ENCODE measurements at places on chromosomes 7 and 10.

- DNase-seq = no peak
Observed at GRCh38 chr10:21308946-21309345, 216.5 kb downstream of the SKIDA1 start.

DNA sequence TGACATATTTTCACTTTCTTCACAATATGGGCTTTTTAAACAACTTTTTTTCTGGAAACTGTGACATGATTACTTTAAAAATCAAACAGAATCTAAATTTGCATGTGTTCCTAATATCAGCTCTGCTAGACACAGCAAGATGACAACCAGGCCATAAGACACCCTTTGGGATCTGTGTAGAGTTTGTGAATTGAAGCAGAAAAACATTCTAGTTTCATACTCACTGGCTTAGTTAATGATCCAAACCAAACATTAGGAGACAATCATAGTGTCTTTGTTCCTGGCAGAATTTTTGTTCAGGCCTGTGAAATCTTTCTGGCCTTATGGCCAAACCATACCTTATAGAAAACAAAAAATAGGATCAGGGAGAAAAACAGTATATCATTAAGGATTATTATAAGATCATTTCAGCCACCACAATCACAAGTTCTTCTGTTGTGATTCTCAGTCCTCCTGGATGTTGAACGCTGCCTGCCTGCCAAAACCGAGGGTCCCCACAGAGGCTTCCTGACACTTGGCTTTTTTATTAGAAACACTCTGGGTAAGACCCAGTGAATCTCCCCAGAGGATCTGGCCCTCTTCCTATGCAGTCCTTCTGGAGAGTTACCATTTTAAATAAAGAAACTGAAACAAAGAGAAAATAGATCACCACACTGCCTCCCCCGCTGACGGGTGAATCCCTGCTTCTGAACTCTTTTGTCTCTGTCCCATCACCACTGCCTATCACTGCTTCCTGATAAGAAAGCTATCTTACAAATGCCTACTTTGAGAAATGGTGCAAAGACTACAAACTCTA, 79.2 kb upstream of the PPP1R3C start:
- no peak for DNase-seq

GRCh38 chr10:102347236-102347828, 48.2 kb upstream of the NFKB2 start:
- no peak for DNase-seq

DNA sequence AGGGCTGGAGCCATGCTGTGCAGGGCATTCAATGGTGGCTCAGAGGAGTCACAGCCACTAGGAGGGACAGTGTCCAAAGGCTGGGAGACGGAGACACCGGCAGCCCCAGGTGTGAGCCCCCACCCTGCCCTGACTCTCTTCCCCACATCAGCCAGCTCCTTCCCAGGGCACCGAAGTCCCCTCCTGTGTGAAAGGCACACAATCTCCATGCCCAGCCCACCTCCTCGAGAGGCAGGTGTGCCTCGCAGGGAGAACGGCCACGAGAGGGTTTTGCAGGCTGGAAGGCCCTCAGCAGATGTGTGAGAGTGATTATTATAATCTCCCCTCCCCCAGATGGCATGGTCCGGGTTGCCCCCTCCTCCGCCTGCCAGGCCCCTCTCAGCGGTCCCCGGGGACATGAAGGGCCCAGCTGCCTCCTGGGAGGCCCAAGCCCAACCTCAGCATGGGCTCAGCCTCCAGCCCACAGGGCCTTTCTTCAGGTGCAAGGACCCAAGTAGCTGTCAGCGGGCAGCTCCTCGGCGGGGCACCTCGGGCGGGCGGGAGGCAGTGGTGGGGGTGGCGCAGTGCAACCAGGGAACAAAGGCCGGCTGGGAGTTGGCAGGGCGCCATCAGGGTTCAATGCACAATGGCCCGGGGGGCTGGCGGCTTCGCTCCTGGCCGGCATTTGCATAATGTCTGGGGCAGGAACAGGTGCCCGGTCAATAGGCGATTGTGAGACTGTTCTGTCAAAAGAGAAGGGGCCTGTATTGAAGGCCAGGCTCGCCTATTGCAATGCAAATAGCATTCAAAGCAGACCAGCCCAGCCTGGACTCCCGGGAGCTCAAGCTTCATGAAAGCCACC, 155.3 kb upstream of the ZMIZ1 start:
- DNase-seq = peak; percentile 97

DNA sequence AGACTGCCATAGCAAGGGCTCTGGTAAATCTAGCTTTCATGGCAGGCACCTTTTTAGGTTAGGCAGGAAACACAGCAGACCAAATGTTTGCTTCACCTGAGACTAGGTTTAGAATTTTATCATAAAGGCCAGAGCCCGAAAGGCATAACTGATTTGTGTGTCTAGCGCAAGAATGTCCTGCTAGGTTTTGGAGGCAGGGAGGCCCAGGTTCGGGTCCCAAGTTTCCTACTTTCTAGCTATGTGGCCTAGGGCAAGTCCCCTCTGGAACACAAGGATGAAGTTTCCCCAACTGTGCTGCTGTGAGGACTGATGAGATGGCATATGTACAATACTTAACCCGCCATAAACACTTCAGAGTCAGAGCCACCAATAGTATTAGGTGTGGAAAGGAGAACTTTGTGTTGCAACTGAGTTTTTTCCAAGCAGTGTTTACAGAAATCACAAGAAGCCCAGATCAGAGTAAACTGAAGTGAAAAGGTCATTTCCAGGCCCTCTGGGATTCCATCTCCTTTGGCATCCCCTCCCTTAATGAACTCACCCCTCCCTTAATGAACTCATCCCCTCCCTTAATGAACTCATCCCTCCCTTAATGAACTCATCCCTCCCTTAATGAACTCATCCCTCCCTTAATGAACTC, 244.9 kb downstream of the SKAP2 start:
- DNase-seq = no peak

DNA sequence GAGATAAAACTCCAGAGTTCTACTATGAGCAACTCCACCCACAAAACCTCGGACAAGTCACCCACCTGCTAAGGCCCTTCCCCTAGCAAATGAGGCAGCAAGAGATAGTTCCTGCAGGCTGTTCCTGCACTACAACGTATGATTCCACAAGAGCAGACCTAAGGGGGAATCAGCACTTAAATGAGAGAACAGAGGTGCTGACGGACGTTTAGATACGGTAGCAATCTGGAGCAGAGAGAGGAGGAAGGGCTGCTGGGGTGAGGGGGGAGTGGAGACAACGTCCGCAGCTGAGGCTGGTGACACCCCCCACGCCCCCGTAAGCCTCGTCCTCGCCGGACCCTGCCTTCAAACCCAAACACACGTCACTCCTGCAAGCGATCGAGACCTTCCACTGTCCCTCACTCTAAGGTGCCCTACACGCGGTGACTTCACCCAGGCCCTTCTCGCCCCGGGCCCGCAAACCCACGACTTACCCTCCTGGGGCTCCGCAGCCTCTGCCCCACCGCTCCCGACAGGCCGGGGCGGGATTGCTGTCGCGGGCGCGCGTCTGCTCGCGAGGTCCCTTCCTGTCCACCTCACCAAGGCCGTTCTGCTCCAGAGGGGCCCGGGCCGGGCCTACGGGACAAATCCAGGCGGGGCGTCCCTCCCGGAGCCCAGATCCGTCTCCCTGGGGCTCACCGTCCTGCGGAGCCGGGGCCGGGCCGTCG, 635 bp downstream of the ZNF12 start:
- no peak for DNase-seq

DNA sequence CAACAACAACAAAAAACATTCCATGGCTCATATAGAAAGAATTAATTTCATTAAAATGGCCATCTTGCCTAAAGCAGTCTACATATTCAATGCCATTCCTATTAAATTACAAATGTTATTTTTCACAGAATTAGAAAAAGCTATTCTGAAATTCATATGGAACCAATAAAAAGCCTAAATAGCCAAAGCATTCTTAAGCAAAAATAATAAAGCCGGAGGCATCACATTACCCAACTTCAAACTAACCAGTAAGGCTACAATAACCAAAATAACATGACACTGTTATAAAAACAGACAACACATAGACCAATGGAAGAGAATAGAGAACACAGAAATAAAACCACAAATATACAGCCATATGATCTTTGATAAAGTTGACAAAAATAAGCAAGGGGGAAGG, 330.4 kb downstream of the KIF20B start:
- no peak for DNase-seq

DNA sequence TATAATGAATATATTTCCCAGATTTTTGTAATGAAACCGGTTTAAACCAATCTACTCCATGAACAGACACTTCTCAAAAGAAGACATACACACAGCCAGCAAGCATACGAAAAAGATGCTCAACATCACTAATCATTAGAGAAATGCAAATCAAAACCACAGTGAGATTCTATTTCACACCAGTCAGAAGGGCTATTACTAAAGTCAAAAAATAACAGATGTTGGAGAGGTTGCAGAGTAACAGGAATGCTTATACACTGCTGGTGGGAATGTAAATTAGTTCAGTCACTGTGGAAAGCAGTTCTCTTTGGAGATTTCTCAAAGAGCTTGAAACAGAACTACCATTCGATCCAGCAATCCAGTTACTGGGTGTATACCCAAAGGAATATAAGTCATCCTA, 240.7 kb downstream of the TSPAN12 start:
- DNase-seq = no peak

DNA sequence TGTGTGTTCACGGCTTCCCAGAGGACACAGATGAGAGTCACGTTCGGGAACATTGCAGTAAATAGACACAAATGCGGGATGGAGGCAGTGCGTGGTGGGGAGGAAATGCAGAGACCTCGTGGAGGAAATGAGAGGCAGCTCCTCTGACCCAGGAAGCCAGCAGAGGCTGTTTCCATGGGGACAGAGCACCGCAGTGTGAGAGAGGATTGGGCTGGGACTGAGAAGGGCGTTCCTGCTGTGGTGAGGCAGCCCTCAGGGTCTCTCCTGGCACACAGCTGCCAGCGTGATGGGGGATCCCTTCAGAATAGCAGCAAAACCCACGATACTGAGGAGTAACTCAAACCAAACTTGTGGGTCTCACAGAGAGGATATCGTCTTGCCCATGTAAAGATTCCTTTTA, 21.7 kb upstream of the BHLHA15 start:
- no peak for DNase-seq

DNA sequence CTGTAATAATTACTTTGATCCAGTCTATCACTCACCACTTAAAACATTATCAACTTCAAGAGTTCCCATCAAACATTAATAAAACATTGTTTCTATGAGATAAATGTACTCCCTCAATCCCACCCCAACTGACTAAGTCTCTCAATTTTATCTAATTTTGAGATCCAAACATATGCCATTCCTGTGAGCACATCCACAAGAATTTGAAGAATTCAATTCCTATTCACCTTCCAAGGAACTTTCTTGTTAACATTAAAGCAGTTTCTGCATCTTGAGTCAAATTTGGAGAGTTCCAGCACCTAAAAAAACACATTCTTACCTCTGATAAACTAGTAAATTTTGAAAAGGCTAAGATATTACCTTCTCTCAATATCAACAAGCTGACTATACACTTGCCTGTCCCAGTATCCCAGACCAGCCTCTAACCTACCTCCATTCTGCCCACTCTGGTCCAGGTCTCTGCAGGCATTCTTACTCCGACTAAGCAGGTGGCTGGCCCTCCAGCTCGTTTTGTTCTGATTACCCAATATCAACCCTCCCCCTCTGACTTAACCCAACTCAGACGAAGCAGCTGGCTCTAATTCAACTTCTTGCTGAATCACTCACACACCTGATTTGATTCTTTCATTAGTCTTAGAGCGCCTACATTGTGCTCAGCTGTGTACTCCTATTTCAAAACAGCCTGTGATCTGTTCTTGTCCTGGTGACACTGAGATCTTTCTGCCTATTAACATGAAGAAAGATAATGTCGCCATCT, 275.2 kb downstream of the IPMK start:
- DNase-seq = no peak

DNA sequence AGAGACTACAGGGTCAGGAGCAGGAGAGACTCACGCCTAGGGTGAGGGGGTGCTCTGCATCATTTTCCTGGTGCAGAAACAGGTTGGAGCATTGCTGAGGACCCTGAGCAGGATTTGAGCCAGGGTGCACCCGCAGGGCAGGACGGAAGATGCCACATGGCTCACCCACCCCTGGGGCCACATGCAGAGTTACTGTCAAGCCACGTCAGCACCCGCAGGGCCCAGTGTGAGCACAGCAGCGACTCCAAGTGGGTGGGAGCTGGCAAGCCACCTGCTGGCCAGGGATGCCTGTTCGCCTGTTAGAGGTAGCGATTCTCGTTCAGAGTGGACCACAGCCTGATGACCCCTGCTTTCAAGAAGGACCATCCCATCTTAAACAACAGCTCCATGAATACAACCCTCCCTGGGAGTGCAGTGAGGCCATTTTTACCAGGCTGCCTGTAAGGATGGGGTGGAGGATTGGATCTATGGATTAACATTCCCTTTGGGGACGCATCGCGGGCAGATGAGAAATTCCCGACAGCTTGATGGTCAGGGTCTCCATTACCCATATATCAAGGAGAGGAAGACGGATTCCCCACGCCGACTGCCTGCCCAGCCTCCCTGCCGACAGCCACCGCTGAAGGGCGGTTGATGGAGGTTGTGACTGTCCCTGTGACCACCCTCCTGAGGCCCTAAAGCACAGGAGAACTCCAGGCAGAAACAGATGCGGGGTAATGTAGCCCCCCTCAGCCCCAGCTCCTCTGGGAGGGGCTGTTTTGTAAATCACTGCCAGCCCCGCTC, 101.1 kb upstream of the RET start:
- DNase-seq = no peak

GRCh38 chr10:110723224-110723891, 79.2 kb downstream of the RBM20 start:
- no peak for DNase-seq

- DNase-seq = no peak
Observed at GRCh38 chr7:107017965-107018719, 26.4 kb upstream of the PRKAR2B start.

- no peak for DNase-seq
Observed at GRCh38 chr10:45442251-45442650, 68.2 kb downstream of the ALOX5 start.

DNA sequence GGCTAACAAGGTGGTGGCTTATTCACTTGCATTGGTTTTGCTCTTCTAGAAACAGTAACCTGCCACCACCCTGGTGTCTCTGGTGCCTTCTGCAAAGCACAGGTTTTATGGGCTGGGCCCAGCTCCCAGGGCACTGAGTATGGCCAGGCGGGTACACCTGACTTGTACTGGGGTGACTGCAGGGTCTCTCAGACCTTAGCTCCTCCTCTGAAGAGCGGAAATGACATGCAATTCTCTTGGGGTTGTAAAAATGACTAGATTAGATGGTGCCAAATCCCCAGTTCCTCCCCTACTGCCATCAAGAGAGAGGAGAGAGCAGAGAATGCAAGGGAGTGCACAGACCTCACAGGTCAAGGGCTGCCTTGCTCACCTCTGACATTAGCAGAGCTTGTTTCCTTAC, 14.7 kb downstream of the ESYT2 start:
- DNase-seq = no peak

GRCh38 chr10:97640174-97640867, at the start of gene PI4K2A:
Gene PI4K2A (plus strand): TSS chr10:97640671. CDS start chr10:97640743, 72 bp downstream.
- peak; percentile 98 for DNase-seq

DNA sequence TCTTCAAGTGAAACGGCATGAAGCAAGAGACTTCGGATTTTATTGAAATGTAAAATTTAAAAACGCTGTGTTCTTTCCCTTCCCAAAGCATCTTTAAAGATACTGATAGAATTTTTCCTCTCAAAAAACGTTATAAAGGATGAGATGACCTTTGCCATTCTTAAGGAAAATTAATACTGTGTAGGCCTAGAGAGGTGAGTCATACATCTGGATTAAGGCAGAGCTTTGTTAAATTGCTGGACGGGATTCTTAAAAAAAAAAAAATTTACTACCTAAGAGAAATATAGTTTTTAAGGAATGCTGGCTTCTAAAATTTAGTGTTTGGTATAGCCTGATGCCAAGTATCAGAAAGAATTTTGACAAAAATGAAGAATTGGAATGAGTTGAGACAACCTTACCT, 6.3 kb upstream of the HBP1 start:
- DNase-seq = no peak

- peak; percentile 82 for DNase-seq
Observed at GRCh38 chr7:140640727-140641523, at the start of gene DENND2A. Gene DENND2A (minus strand): TSS chr7:140640813. CDS start chr7:140602397, 38,416 bp downstream.

Data from midbrain (tissue), 1 donor.